Stimulated activated CD4-positive, alpha-beta T cell treated with anti-CD3 and anti-CD28 coated beads, Interleukin-12 subunit alpha, Interleukin-12 subunit beta, amount 100 ng/mL, for 24 hours (primary cell): ENCODE measurements at places on chromosomes 16 and 17.

DNA sequence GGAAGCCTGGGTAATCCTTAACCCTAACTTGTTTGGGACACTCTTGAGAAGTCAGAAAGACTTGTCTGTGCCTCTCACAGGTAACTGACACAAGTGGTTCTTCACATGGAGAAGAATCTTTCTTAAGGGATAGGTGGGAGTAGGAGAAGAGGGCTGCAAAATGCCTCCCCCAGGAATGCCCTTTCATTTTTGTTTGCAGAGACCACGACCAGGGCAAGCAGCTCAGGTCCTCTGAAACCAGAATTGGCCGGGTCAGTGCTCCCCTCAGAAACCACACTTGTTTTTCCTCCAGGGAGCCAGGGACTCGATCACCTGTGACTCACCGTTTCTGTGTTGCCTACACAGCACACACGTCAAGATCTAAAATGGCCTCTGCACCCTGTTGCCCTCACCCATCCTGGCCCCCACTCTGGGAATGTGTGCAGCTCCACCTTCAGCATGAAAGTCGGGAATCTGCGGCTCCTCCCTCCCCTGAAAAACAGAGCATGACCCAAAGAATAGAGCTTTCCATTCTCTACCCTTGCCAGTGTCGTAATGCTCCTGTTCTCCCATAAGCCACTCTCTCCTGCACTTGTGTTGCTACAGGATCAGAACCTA is 36.1 kb downstream of the HNF1B start:
- no peak for DNase-seq

DNA sequence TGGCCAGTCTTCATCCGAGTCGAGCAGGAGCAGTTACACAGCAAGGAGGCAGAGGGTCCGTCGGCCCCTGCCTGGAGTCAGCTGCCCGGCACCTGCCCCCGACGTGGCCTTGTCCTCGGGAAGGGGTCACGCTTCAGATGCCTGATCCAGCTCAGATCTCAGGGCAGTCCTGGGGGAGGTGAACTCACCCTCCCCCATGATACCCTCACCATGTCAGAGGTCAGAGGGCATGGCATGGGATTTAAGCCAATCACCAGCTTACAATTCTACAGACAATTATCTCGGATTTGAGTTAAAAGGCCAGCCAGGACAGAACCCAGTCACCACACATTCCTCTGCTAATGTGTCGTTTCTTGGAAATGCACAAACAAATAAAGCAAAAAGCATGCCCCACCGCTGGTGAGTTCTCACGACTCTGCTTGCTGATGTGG is 211.3 kb downstream of the FOXL1 start:
- no peak for DNase-seq

DNA sequence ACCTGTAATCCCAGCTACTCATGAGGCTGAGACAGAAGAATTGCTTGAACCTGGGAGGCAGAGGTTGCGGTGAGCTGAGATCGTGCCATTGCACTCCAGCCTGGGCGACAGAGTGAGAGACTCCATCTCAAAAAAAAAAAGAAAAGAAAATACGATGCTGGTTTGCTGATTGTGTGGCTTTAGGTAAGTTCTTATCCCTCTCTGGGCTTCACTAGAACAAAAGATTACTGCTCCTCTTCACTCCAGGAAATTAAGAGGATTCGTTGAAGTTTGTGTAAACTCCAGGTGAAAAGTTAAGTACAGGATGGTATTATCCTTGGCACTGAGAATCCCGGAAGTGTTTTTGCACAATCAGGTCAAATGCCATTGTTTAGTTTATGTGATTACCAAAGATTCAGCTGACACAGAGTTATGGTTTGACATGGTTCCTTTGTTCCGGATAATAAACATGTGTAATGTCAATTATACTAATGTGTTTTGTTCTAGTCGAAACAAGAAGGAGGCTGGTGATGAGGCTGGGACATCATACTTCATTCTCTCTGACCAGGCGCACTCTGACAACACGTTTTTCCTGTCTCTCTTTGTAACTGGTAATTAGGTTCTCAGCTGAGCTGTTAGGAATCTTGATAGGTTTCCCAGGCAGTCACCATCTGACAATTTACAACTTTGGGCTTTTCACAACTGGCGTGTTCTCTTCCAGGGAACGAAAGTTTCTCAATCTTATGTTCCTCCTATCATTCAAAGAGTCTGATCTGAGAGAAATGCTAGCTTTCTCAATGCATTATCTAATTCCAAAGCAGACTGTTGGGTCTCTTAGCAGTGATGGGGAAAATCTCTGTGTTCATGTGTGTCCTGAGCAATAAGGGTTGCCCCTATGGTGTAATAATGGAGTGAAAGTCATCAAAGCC is 10.8 kb upstream of the TAOK1 start:
- no peak for DNase-seq

DNA sequence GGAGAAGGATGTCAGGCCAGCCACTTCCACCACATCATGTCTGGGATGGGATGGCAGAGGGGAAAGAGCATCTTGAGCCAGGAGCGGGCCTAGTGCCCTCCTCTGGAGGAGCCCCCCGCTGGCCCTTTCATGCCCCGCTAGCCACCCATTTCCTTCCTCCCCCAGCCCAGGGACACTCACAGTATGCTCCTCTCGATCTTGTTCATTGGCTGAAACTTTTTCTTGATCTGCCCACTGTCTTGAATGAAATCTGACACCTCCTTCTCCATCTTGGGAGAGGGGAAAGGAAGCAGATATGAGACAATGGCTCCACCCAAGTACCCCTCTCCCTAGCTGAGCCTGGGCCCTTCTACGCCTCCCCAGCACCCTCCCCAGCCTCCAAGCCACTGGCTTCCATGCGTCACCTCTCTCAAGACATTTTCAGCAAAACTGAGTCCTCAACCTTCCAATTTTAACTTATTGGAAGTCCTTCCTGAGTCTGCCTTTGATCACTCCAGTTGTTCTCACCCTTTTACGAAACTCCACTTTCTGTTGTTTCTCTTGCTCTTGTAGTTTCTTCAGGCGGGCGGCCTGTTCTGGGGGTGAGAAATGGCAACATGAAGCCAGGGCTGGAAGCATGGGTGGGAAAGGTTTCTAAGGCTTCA is 7.2 kb downstream of the SPAG7 start:
- no peak for DNase-seq

DNA sequence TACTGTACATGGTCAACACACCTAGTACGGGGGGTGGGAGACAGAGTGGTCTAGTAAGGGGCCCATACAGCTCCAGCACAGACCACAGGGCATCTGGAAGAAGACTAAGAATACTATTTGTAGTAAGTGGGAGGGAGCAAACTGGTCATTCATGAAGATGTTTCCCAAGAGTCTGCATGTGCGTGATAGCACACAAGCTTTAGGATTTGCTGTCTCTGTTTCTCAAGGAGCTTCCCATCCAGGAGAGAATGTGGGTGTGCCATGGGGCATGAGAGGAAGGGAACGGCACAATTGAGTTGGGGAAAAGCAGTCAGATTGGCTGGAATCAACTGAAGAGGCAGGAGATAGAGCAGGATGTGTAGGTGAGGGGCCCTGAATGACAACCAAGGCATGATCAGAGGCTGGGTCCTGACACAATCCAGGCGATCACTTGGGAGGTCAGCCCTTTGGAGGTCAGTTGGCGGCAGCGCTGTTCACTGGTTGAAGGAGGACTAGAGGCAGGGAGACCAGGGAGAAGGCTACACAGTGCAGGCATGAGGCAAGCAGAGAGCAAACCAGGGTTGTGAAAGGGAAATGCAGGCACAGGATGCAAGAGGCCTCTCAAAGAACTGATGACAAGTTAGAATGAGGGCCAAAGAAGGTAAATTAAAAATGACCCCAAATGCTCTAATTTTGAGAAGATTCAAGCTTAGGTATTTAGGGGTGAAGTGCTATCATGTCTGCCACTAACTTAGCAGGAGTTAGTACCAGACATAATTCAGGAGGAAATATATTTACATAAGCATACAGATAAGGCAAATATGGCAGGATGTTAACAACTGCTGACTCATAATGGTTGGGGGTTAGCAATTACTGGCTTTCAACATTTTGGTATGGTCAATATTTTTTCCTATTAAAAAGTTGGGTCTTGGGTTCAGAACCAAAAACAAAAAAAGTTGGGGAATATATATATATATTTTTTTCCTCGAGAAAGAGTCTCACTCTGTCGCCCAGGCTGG is 10.3 kb downstream of the UBE2O start:
- no peak for DNase-seq

DNA sequence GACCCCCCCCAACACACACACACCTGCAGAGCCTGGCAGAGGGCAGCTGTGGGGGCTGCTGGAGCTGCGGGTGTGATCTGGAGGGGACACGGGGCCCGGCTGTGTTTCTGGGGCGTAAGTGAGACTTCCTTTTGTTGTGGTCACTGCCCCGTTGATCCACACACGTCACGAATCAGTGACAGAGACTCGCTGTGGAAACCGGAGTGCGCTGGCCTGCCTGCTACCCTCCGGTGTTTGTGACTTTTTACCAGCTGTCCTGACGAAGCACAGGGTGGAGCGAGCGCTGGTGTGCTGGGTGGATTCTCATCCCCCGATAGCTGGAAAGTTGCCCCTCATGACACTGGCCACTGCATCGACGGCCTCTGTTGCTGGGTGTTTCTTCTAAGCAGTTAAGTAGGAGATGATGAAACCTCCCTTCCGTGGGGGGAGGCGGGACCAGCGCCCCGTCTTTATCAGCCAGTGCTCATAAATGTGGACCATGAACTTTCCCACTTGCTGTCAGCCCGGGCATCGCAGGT is 2.3 kb downstream of the METRNL start:
- DNase-seq, result no peak

DNA sequence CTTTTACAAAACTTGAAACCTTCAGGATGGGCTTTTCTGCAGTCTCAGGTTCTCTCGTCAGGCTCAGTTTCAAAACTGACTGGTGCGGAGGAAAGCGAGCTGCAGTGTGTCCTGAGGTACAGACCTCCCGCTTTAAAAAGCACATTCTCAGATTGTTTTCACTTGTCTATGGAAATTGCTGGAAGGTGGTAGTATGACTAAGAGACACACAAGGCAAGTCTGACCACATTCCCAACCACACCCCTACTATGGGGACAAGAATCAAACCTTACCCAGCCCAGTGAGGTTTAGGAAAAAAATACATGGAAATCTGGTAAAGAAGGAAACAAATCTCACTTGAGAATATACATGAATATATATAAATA is 18.2 kb downstream of the SRP68 start:
- DNase-seq, result no peak

- no peak for DNase-seq
Observed at GRCh38 chr16:48194828-48195556, 39.2 kb upstream of the ABCC12 start.
